Cardiac muscle cell (in vitro differentiated cells and primary cell): ENCODE measurements at places on chromosomes 1 and 21. TPM values are rescaled to one million over a fixed set of nuclear protein-coding genes. Genes with fewer than 3 reads are reported as not detected.
A peak's percentile ranks its signal among the peaks of the same experiment; 100 is the strongest.

CD247 gene
- polyA plus RNA-seq = 1.6 TPM in 1 of 2 replicates, not detected in the other

GRCh38 chr1:93880731-93881130, 1.7 kb upstream of the DNTTIP2 start:
- no peak for DNase-seq

RYR2 gene
- 29.8 and 34.4 TPM in 2 replicates for polyA plus RNA-seq

DNA sequence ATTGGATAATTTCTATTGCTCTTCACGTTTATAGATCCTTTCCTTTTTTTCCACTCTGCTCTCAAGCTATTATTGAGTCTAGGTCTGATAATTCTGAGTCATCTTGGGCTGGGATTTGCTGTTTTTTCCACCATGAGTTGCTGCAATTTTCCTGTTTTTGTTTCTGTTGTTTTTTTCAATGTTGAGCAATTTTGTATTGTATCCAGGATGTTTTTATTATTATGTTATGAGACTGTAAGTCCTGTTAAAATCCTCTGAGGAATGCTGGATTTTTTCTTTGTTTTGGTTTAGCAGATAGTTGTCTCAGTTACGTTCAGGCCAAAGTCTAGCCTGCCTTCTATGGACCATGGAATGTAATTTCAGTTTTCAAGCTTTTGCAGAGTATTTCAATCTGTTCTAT, 13.0 kb upstream of the SLC35A3 start:
- DNase-seq = peak; percentile 65

DNA sequence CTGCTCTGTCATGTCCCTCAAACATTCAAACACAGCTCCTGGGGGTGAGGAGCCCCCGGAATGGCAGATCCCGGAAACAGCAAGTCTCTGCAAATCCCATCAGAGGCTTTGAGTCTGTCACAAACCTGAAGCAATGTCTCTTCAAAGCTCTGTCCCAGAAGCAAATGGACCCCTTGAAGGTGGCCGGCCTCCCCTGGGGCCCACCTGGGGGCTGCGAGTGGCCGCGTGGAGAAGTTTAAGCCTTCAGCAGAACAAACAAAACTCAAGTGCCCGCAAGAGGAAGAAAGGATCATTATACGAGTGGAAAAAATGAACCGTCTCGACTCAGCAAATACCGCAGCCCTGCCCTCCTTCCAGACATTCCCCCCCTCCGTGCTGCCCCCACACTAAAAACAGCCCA, 53.3 kb downstream of the PRDM16 start:
- DNase-seq = no peak

DNA sequence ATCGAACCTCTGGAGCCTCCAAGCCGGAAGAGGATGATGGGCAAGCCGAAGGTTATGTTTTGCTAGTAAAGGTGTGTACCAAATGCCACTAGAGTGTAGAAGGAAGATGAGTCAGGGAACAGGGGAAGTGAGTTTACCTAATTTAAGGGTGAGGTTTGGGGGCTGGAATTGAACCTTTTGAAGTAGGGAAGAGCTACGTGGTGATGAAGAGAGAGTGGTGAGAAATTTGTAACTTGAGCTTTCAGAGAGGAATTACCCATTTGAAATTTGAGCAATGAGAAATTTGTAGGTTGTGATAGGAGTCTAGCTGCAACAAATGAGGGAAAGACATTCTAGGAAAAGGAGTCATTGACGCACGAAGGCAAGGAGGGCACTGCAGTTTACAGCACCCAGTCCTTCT, 70.0 kb upstream of the TENT5C start:
- DNase-seq = no peak

ZFP69B gene
- polyA plus RNA-seq = 3.2 and 3.7 TPM in 2 replicates

DNA sequence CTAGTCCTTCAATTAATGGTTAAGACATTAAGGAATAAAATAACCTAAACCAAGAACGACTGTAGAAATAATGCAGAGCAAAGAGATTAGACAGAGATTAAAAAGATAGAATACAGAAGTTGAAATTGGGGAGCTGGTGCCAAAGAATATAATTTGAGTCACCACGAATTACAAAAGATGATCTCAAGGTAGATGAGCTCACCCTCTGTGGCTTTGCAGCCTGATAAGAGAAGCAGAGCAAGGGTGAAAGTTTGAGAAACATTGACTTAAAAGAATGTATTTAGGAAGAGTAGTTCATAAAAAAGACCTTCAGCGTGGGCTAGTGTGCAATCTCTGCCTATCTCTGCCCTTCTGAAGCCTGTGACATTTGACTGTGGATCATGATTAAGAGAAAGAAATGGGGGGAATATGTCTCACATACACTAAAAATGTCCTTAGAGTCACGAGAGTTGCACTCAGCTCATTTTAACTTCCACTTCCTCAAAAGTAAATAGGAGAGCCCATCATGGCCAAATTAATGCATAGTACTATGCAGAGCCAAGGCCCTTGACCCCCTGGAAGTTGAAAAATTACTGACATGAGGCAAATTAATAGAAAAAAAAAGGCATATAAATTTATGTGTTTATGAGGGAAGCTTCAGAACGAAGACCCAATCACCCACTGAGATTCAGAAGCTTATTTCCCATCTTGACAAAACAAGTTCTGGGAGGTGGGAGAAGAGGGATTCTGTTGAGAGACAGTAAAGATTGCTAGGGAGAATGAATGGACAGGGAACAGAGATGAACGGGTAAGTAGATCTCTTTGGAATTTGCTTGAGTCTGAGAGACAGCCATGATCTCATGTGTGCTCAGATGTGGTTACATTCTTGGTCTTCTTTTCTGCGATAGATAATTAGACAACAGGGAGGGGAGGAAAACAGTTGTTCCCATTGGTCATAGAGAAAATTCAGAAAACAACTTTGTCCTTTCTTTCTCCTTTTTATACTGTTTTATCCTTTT, 395.4 kb upstream of the LRRC7 start:
- no peak for DNase-seq

GRCh38 chr1:57747818-57748217, 324.0 kb upstream of the DAB1 start:
- DNase-seq = no peak

- DNase-seq = no peak
These were observed 309.8 kb downstream of the MATN1 start for GRCh38 chr1:30413606-30414005.

GRCh38 chr1:57713501-57713900, 289.6 kb upstream of the DAB1 start:
- DNase-seq = no peak

PLXNA2 gene
- polyA plus RNA-seq = 23.2 and 35.6 TPM in 2 replicates

GRCh38 chr1:64082459-64082858, 121.0 kb upstream of the UBE2U start:
- peak; percentile 16 for DNase-seq
